ENCODE measurements at places on chromosomes 6 and 20.

DNA sequence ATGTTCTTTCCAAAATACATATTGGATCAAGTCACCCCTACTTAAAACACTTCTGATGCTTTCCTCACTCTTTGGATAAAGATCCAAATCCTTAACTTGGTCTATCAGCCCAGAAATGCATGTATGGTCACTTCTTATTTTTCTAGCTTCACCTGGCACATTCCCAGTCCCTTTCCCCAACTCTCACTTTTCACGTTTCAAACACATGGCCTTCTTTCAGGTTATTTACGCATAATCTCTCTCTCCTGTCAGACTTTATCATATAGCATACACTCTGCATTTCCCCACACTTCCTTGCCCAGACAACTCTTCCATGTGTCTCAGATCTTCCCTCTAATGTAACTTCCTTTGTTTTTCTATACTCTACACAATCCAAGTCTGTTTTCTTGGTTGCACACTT, 12.8 kb downstream of the PHIP start:
- DNase-seq: no peak

DNA sequence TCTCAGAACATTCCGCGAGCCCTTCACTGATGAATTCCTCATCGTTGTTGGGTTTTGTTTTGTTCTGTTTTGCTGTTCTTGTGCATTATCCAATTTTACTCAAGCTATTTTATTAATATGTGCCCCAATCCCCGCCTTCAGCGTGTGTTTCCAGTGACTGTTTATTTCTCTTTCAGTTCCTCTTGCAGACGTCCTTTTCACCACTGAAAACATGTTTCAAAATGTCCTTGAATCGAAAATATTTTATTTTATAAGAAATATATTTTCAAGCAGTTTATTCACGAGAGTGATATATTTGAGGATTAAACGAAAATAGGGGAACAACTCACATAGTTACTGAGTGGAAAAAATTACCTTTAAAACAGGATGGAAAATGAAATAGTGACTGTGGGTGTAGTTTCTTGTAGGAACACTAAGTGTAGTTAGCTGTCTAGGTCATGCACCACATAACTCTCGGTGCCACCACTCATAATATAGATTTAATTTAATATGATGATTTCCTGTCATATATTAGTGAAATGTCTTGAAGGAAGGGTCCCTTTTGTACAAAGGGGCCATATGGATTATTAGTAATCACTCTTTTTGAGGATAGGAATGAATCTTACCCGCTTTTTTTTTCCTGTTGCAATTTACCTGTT, 45.3 kb upstream of the HDDC2 start:
- DNase-seq: no peak

DNA sequence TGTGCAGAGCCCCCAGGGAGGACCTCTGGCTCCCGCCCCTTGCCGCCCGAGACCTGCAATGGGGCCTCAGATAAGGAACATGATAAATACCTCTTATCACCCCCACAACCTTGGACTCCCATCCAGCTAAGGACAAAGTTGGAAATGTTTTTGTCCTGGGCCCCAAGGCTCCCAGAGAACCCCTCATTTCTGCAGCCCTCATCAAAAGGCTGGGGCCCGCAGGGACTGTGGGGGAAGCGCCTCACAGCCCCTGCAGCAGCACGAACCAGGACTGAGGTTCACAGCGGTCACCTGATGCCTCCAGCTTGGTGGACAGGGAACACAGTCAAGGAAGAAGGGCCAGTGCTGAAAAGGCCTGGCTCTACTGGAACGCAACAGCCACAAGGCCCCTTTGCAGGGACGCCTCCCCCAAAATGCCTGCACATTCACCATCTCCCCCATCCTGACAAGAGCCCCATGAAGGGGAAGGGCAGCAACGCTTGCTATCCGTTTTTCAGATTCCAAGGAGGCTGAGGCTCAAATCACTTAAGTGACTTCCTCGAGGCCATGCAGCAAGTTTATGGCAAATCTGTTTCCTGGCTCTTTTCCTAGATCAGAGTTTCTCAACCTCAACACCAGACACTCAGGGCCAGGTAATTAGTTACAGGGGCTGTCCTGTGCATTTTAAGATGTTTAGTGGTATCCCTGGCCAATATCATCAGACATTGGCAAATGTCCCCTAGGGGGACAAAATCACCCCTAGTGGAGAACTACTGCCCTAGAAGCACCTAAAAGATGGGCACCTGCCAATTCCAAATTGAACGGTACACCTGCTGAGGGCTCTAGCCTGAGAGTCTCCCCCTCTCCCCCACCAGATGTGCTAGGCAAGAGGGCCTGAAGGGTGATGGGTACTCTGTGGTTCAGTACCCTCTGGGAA, 10.6 kb downstream of the TFEB start:
- no peak for DNase-seq

DNA sequence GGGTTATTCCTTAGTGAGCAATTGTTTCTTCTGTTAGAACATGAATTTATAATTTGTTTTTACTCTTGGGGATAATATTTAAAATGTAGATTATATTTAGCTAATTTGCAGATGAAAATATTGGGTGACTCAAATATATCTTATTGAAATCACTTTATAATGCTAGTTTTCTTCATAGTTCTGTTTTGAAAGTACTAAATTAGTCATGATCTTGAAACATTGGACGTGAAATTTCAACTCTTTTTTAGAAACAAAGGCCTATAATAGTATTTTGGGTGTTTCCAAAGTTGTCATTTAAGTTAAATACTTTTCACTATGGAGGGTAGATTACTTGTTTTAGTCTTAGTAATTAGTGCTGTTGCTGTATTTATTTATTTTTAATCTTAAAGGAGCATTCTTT, 250.9 kb downstream of the UTRN start:
- DNase-seq: no peak
